ENCODE measurements at places on chromosomes 2 and 18. TPM values are rescaled to one million over a fixed set of nuclear protein-coding genes. Genes with fewer than 3 reads are reported as not detected.

The RPL31 gene
- total RNA-seq: 843 TPM

The GRHL1 gene
- 0.76 TPM for total RNA-seq

The ZSWIM2 gene
- total RNA-seq: under 0.01 TPM

The SIX3 gene
- total RNA-seq: not detected

The SERPINB10 gene
- total RNA-seq: not detected

The ACMSD gene
- not detected for total RNA-seq

The KLF7 gene
- 8.5 TPM for total RNA-seq

The EML6 gene
- total RNA-seq: 0.77 TPM

The PROC gene
- under 0.01 TPM for total RNA-seq

The IL1F10 gene
- not detected for total RNA-seq

The ADGRF3 gene
- total RNA-seq: 0.13 TPM

The UGT1A8 gene
- not detected for total RNA-seq

The TLX2 gene
- not detected for total RNA-seq

The FARSB gene
- total RNA-seq: 9.6 TPM

The KCNE4 gene
- under 0.01 TPM for total RNA-seq

The SAG gene
- under 0.01 TPM for total RNA-seq

The TBR1 gene
- under 0.01 TPM for total RNA-seq

The FAM237A gene
- total RNA-seq: not detected

The MOCOS gene
- total RNA-seq: 0.13 TPM

The ALPI gene
- total RNA-seq: not detected

The CCDC138 gene
- 3.9 TPM for total RNA-seq

The COL4A4 gene
- total RNA-seq: not detected

The LYPD6 gene
- total RNA-seq: 13.3 TPM

The SMAD2 gene
- total RNA-seq: 49.6 TPM

The RAB31 gene
- 46.5 TPM for total RNA-seq

The SEH1L gene
- total RNA-seq: 50.7 TPM

The GATA6 gene
- total RNA-seq: 0.51 TPM

The CYTIP gene
- not detected for total RNA-seq

The AKAIN1 gene
- total RNA-seq: not detected

The LHCGR gene
- not detected for total RNA-seq

The GYPC gene
- 377 TPM for total RNA-seq

The NR4A2 gene
- total RNA-seq: 0.25 TPM

The ANKRD30BL gene
- total RNA-seq: not detected

The UGP2 gene
- 69.8 TPM for total RNA-seq

The TMEM163 gene
- 0.13 TPM for total RNA-seq

The SP5 gene
- not detected for total RNA-seq

The SKOR2 gene
- total RNA-seq: not detected

The GCG gene
- not detected for total RNA-seq

The GNAL gene
- 0.51 TPM for total RNA-seq

The HDLBP gene
- total RNA-seq: 780 TPM

The DCC gene
- total RNA-seq: not detected

The DYNAP gene
- total RNA-seq: not detected

The MAP3K2 gene
- total RNA-seq: 19.1 TPM

The FAM161A gene
- total RNA-seq: 0.76 TPM

The TUBA3E gene
- total RNA-seq: not detected

The GPATCH11 gene
- total RNA-seq: 4.9 TPM

The MEP1B gene
- total RNA-seq: not detected

The PLGLB2 gene
- total RNA-seq: 0.39 TPM

The LRRTM1 gene
- not detected for total RNA-seq

The PRSS56 gene
- not detected for total RNA-seq

The GKN1 gene
- total RNA-seq: not detected

The EPG5 gene
- total RNA-seq: 9.2 TPM

The FOSL2 gene
- 37.3 TPM for total RNA-seq

The ID2 gene
- total RNA-seq: 87.4 TPM

Measured in dermis microvascular lymphatic vessel endothelial cell (primary cell).